ENCODE measurements at places on chromosomes 4 and X.

DNA sequence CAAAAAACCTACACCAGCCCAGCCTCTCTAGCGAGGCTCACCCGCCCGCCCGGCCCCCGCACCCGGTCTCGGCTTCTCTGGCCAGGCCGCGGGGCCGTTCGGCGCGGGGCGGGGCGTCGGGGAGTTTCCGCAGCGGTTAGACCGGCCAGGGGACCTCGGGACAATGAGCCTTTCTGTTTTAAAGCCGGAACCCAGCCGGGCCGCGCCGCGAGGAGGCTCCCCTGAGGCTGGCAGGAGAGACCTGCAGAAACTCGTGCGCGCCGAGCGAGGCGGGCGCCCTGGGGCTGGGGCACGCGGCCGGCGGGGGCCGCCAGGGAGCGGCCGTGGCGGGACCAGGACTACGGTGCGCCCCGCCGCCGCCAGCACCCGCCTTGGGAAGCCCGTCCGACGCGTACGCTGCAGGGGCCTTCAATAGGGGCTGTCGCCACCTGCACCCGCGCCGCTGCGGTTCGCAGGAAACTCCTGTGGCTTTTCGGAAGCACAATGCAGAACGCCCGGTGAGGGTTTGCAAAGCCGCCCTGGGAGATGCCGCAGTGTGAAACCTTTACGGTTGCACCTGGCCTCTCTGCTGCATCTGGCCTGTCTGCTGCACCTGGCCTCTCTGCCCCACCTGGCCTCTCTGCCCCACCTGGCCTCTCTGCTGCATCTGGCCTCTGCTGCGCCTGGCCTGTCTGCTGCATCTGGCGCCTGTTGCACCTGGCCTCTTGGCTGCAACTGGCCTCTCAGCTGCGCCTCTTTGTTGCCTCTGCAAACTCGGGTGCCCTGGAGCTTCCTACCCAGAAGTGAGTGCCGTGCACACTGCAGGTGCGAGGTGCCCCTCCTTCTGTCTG is 63.9 kb downstream of the TRAPPC11 start:
- peak; percentile 100 for DNase-seq

DNA sequence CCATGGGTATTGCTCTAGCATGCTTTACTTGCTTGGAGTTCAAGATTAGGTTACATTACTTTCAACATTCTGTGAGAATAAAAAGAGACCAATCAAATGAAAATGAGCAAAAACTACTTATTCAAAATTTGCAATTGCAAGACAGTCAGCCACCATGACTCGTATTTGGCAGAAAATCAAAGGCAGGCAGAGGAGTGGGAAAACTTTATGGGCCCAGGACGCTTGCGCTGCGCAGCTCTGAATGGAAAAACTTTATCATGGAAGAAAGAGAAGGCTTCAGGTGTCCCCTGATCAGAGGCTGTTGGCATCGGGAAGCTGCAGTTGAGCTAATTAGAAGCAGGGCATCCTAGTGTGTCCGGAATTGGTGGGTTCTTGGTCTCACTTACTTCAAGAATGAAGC is 250.6 kb downstream of the USP46 start:
- DNase-seq, result no peak

- no peak for DNase-seq
Measured at GRCh38 chr4:137514406-137515111, 17.7 kb downstream of the PCDH18 start.

- DNase-seq, result no peak
Measured at GRCh38 chrX:11304829-11305228, 11.6 kb downstream of the AMELX start.

- DNase-seq, result no peak
Measured at GRCh38 chrX:96440941-96441340, 243.7 kb upstream of the DIAPH2 start.

DNA sequence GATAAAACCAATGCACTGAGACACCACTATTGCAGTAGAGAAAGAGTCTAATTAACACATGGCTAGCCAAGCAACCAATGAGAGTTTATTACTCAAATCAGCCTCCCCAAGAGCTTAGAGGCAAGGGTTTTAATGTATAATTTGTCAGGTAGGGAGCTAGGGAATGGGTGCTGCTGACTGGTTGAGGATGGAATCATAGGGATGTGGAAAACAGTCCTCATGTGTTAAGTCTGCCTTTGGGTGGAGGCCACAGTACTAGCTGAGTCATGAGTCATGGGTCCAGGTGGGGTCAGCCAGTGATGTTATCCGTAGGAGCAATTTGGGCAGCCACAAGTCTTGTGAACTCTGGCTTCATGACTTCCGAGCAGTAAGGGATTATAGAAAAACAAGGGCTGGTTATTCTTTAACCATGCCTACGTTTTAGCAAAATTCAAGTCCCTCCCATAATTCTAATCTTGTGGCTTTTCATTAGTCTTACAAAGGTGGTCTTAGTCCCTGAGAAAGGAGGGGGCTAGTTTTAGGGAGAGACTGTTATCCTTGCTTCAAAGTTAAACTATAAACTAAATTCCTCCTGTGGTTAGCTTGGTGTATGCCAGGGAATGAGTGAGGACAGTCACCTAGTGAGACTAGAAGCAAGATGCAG is 25.1 kb upstream of the PLAC8 start:
- no peak for DNase-seq

DNA sequence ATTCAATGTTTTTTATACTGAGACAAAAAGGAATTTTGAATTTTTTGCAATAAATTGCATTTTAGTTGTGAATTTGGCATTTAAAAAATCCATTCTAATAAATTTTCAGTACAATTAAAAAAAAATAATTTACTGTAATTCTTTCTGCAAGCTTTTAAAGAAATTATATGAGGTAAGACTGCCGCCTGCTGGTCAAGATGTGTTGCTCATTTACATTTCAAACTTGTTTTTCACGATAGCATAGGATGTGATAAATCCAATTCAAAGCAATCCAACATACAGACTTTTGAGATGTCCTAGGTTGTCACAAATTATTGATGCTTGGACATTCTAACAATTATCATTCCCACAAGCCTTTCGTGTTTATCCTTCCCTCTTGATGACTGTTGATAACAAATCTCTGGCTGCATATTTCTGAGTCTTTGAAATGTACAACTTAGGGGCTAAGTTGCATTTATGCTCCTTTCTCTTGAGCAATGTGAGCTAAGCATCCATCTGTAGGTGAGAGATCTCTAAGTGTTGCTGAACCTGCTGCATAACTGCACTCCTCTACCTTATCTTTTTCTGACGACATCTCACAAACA is 21.7 kb upstream of the MFAP3L start:
- peak; percentile 31 for DNase-seq

GRCh38 chrX:39903937-39904336 is 193.8 kb downstream of the BCOR start:
- no peak for DNase-seq

- no peak for DNase-seq
Measured at GRCh38 chr4:87235020-87235671, 14.7 kb upstream of the KLHL8 start.

- no peak for DNase-seq
Measured at GRCh38 chr4:107098401-107098800, 62.3 kb upstream of the DKK2 start.

DNA sequence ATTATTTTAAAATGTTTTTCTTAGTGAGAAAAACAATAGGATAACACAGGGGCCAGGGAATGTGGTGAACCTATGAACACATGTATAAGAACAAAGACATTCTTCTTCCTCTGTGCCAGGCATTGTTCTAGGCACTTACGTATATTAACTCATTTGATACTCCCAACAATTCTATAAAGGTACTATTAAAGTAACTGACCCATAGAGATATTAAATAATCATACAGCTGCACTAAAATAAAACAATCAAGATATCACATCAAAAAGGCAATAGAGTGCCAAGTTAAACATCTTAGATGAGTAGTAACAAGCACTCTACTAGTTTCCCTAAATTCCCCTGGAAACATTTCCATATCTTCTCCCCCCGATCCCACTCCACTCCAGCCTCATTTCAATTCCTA is 33.4 kb downstream of the SLC39A8 start:
- DNase-seq, result no peak

DNA sequence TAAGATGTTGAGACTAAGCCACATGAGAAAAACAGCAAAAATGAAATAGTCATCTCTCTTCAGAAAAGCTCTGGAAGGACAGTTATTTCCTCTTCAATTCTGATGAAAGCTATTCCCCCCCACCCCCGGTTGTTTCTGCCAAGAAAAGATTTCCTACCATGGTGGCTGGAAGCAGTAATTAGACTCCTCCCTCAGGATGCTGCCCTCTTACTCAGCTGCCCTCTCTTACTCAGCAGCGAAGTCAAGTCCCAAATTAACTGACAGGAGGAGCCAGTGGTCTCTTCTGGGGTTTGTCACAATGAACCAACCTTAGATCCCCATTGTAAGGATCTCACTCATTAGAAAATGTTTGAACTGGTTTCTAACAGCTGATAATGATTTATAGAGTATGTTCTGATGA is 38.0 kb downstream of the GPM6B start:
- DNase-seq, result peak; percentile 2

DNA sequence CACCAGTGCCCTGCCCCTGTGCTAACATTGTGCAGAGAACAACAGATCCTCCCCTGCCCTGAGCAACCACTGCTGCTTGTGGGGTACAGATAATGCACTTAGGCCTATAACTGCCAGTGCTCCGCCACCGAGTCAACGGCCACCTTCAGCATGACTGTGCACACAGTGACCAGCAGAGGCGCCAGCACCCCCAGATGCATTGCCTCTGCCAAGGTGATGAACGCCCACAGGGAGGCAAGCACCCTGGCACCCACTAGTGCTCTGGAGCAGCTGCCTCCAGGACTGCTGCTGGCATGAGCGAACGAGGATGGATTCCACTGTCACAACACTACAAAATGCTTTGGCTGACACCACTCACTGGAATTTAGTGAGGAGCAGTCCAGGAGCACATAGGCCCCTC is 38.2 kb downstream of the SPIN2B start:
- DNase-seq, result no peak

DNA sequence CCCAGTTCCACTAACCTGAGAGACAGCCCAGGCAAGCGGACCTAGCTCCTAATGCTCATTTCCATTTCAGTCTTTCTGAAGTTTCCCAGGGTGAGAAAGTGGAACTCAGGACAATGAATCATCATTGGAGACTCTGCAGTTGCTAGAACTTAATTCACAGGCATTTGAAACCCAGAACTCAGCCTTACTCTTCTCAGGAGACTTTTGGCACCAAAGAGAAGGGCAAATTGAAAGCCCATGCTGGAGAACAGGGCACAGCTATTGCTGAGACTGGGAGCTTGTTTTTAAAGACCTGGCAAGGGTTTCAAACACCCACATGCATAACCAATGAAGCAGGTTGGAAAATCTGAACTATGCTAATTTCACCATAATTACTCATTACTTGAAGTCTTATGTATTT is 36.0 kb downstream of the BST1 start:
- DNase-seq, result no peak

GRCh38 chr4:149161247-149161646 is 654.4 kb downstream of the IQCM start:
- DNase-seq, result no peak

DNA sequence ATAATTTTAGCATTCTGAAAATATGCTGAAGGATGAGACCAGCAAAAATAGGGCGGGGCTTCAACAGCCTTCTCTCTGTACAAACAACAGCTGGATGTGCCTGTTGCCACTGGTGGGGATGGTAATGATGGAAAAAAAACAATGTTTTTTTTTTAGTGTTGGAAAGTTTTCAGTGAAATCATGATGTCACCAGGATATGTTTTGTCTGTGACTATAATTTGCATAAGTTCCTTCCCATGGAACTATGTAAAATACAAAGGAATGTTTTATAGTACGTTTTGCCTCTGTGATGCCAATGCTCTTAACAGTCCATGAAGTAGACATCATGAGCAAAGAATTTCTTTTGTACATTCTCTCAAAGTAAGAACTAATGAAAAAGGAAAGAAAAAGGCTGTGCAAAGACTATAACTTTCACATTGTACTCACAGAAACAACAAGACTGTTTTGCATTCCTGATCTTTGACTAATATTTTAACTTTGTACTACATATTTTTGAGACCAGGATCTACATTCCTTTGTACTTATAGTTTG is 589.7 kb downstream of the SPRY1 start:
- no peak for DNase-seq

DNA sequence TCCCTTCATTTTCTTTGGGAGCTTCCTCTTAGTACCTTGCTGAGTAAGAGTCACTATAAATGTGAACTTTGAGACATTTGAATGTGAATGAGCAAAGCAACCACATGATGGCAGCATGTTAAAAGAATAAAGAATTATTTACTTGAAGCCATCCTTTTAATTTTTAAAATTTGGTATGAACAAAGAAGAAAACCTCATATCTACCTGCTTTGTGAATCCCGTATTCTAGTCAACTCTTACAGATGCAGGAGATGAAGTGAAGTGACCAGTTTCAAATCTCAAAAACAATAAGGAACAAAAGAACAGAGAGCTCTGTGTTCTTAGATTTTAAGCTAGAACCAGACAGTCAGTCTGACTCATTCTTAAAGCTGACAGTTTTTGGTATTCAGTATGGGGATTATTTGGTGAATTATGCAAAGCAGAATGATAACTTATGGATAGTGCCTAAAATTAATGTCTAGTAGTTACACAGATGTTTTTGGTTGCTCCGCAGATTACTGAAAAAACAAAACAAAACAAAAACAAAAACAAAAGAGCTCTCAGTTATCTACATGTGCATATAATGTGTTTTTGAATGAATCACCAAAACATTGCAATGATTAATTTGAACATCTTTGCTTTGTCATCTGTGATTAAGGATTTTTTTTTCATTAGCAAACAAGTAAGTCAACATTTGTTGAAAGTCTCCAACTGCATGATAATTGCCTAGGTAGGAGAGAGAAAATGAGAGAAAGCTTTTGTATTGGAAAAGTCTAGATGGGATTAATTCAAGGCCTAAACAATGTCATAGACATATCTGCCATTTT is 48.2 kb upstream of the H2AZ1 start:
- DNase-seq, result no peak

DNA sequence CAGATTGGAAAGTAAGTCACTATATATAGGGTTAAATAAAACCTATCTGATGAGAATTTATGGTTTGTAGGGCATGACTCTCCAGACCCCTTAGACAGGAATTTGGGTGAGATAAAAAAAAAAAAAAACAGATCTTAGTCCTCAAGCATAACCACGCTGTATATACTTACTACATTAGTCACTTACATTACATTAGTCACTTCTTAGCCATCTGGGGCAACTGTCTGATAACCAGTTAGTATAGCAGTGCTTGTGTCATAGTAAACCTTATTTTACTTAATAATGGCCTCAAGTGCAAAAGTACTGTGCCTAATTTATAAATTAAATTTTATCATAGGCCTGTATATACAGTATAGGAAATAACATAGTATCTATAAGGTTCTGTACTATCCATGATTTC is 60.2 kb upstream of the RPS6KA6 start:
- DNase-seq, result no peak

DNA sequence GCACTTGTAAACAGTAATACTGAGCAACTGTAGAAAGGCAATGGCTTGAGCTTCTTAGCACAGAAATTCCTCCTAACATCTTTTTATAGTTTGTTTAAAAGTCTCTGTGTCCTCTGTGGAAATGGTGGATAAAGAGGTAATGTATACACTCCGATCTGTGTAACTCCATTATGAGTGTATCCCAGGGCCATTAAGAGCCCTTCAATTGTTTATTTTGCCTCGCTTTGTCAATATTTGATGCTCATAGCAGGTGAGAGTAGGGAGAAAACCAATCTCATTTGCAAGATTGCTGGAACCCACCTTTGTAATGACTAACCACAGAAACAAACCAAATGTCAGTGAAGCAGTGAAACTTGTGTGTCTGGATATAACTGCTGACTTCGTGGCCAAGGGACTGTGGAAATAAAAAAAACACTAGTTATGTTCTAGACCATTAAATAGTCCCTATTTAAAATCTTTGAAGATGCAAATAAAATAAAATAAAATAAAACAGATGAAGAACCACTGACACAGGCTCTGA is 598.2 kb upstream of the BOD1L1 start:
- DNase-seq, result peak; percentile 97

Data from NCI-H146 (cell line).